Tibial artery (tissue), 4 donors: ENCODE measurements at places on chromosomes 3 and 15.

- DNase-seq, result no peak
These were observed 71.0 kb downstream of the OXNAD1 start for GRCh38 chr3:16335772-16336645.

DNA sequence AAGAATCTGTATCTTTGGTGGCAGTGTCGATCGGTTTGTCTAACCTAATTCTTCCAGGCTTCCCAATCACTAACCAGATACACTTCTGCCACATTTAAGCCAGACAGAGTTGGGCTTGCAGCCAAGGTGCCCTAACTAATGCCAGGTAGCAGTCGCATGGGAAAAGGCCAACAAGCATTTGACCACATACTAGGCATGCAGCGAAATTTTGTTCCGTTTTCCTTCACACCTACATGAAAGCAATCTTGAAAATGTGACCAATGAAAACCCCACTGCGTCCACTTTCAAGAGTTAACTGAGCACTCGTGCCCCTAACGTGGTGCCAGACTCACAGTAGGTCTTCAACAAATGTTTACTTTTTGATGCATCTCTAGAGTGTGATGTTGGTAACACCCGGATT is 192.2 kb upstream of the TPM1 start:
- DNase-seq, result no peak

DNA sequence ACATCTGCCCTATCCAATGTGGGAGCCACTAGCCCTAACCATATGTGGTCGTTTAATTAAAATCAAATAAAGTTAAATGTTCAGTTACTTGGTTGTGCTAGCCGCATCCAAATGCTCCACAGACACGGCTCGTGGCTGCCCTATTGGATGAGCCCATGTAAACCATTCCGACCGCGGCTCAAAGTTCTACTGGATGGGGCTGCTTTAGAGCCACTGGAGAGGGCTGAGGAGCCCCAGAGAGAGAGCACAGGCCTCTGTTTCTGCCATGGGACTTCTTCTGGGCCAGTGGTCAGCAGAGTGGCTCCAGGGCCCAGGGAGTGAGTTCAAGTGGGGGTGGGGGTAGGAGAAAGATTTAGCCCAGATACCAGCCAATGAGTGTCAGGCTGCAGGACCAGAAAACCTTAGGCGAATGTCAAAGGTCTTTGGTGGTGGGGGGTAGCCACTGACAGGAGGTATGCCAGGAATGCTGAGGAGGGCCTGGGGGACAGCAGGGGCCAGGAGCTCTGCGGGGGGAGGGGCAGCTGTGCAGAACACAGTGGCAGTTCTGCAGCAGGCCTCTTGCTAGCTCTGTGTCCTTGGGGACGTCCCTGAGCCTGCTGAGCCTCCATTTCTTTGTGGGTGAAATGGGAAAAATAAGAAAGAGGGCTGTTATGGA is 30.1 kb downstream of the SPSB4 start:
- DNase-seq, result no peak

DNA sequence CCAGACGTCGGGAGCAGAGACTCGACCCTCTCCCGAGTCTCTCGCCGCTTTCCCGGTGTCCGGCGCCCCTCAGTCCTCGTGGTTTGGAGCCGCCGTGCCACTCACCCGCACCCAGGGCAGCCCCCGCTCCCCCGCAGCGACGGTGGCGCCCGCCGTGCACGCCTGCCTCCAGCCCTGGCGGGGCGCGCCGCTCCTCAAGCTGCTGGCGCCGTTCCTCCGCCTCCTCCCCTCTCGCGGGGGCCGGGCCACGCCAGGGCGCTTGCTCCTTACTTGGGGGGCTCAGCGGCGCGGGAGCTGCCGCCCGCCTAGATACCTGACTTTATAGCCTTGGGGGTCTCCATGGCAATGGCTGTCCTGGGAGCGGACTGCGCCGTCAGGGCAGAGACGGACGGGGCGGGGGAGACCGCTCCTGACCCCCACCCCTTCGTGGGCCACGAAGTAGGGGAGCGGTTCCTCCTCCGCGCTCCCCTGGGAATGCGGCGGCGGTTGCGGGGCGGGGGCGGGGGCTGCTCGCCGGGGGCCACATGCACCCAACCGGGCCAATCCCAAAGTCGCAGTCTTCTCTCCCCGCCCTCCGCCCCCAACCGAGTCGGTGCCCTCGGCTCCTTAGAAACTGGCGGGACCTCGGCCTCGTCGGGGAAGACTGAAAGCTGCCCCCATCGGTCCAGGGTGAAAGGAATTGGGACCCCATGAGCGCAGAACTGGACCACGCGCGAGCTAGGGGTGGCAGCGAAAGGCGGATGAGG is at the start of gene ANKRD63:
TSS of gene ANKRD63 (minus strand) at position 196 of the 746 bp plus-strand sequence. CDS start 478 bp downstream, outside the sequence.
- DNase-seq, result no peak

GRCh38 chr3:113218681-113219045 is 7.3 kb downstream of the BOC start:
- DNase-seq, result no peak

GRCh38 chr3:39573392-39573791 is 105.9 kb downstream of the MOBP start:
- DNase-seq, result no peak

DNA sequence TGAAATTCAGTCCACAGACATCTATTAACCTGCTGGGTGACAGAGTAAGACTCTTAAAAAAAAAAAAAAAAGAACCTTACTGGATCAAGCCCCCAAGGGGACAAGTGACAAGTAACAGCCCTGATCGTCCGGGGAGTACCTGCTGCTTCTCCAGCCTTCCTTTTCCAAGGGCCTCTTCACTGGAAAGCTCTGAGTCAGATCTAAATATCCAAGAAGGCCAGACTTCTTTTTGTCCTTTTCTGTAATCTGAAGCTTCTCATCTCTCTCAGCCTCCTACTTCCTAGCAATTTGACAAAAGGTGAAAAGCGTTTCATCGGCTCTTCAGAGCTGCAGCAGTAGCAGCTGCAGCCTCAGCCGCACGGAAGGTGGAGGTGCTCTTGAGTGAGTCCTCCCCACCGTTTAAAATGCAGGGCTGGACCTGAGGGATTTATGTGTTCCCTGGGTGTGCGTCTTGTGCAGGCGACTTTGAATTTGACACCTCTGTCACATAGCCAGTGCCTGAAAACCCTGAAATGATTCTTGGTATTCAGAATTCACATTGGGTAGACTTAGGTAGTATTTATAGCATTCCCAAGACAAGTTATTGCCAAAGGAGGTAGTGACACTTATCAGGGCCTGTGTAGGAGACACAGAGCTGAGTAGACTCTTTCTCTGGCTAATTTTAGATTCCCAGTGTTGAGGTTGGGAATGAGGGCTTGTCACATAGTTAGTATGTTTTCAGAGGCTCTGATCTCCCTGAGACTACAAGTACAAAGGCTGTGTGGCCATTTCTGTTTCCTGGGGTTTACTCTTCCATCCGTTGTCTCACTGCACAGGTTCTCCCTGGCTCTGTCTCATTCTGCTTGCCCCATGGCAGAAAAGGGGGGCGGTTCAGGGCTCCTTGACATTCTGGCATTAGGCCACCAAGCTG is 291.2 kb upstream of the C2CD4B start:
- DNase-seq, result no peak

- DNase-seq, result no peak
These were observed 61.5 kb downstream of the CGGBP1 start for GRCh38 chr3:87997298-87997697.

DNA sequence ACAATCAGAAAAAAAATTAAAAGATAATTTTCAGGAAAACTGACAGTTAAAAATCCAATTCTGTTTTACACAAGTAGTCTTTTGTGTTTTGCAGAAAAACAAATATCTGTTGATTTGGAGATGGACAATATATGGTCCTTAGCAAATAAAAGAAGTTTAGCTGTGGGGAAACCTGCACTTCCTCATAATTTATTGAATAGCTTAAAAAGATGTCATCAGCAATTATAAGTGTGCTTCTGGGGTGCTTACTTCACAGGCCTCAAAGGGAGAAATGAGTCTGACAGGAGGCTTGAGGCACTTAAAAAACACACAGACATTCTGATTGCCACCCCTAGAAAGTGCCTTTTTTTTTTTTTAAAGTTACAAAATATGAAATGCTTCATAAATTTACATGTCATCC is 31.6 kb upstream of the CERS3 start:
- DNase-seq, result no peak

- DNase-seq, result no peak
These were observed 119.9 kb downstream of the NSMCE3 start for GRCh38 chr15:29149738-29150075.

DNA sequence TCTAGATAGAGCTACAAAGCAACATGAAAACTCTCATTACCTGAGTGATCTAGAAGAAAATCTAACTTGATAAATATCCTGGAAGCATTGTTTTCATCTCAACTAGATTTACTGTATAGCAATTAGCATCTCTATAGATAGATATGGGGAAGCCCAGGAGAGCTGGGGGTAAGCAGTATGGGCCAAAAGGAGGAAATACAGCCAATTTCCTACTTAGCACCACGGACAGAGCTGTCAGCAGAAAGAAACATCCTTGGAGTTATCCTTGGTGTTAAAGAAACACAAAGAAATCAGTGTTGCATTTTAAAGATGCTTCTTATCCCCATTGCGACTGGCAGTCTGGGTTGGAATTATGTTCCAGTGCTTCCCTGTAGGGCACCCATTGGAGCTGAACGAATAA is 126.2 kb downstream of the TIGIT start:
- no peak for DNase-seq

GRCh38 chr3:33060609-33061337 is 36.2 kb downstream of the GLB1 start:
- DNase-seq, result no peak
